Cerebellar nuclear complex (tissue), 1 donor: ENCODE measurements at places on chromosomes 16 and 17.

DNA sequence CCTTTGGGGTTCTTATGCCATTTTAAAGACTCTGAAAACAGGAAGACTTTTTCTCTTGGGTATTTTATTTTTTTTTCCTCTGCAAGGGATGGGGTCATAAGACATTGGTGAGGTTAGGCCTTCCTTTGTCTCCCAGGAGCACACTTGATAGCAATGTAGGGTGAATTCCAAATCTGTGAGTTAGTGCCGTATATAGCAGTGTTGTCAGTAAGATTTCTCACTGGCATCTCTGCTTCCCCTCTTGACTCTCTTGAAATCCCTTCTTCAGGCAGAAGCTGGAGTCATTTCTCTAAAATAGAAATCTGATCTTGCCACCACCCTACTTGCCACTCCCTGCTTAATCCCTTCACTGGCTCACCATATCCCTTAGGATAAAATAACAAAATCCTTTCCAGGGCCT, 529.7 kb downstream of the WWOX start:
- no peak for DNase-seq

DNA sequence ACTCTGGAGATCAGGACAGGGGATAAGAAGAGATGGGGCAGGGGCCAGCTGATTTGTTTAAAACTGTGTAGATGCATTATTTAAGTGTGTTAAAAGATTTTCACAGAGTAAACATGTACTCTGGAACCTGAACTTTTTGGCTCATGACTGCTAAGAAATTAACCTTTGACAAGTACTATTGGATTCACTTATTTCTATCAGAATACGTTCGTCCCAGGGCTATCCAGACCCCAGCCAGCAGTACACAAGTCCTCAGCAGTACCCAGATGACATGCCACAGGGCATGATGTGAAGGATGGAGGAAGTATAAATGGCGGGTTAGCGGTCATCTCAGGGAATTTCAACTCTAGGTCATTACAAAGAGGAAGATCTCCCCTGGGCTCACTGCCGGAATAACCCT, 253.7 kb downstream of the STX8 start:
- DNase-seq: no peak

DNA sequence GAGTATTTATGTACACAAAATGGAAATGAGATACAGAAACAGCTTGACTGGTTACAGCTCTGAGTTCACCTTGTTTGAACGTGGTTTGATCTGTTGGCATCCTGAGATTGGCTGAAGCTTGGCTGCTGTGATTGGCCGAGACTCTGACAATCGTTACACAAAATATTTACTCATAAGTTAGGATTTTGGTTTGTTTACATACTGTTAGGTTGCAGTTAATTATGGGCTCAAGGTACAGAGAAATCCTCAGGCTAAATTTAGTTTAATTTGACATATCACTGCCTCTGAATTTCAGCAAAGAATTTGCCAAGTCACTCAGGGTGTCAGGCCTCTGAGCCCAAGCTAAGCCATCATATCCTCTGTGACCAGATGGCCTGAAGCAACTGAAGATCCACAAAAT, 227.3 kb downstream of the COPRS start:
- DNase-seq: peak; percentile 1

GRCh38 chr17:42276359-42276608, at the start of gene STAT5B:
STAT5B (minus strand) TSS chr17:42276391; CDS start chr17:42232127, 44,264 bp downstream.
- no peak for DNase-seq

GRCh38 chr16:7561908-7562405, 229.3 kb downstream of the RBFOX1 start:
- DNase-seq: no peak

DNA sequence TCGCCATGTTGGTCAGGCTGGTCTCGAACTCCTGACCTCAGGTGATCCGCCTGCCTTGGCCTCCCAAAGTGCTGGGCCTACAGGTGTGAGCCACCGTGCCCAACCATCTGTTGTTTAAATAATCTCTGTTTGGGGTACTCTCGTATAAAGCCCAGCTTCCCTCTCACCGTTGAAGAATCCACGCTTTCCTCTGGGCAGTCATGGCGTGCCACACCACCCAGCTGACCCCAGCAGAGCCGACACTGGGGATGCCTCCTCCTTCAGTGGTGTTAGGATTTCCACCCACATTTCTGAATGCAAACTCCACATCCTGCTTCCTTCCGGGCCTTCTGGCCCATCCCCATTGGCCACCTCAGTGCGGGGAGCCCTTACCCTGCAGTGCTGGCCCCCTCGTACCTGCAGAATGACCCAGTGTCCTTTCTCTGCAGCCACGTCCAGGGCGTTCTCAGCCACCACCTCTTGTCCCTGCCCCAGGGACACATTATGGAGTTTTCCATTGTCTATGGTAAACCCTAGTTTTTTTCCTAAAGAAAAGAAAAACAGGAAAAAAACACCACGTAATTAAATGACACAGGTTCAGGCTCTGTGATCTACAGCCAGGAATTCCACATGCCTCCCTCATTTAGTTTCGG, 60.4 kb downstream of the PGS1 start:
- no peak for DNase-seq

DNA sequence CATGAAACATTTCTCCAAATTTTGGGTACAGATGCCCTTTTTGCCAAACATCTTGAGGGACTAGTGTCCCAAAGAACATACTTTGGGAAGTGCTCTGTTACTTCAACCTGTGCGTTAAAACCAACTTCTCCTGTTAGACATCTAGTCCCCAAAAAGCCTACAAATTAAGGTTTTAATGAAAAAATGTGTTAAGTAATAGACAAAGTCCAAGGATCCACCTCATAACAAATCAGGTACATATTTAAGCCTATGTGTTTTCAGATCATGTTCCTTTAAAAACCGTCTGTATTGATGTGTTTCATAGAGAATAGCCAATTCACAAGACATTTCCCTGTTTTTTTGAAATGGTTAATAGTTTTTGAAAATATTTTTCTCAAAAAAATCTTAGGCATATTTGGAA, 174.8 kb upstream of the FAM20A start:
- DNase-seq: no peak

GRCh38 chr17:43769426-43769825, 9.4 kb downstream of the DUSP3 start:
- no peak for DNase-seq

DNA sequence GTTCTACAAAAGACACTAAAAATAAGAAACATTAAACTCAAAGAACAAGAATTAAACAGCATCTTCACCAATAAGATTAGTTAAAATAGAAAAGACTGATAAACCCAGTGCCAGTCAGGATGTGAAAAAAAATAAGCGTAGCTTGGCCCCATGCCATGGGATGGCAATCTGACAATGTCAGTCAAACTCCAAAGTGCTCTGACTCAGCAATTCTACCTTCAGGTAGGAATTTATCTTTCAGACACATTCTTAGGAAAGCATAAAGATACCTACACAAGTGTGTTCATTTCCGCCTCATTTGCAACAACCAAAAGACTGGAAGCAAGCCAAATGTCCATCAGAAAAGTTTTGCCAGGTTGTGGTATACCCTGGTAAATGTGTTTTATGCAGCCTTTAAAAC, 9.1 kb upstream of the MPO start:
- no peak for DNase-seq

DNA sequence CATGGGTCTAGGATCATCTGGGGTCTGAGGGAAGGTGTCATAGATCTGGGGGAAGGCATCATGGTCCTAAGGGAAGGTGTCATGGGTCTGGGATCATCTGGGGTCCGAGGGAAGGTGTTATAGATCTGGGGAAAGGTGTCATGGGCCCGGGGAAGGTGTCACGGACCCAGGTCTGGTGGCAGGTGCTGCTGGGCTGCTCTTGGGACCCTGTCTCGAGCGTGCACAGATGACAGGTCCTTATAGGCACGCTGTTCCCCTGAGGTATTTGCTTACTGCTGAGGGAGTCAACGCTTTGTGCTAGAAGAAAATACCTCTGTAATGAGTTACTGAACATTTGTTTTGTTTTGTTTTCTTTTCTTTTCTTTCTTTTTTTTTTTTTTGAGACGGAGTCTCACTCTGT, 1.4 kb downstream of the RAB40C start:
- no peak for DNase-seq
